Skin of body (tissue), 3 donors: ENCODE measurements at places on chromosomes 4 and X.

- DNase-seq = no peak
Observed at GRCh38 chrX:3545901-3546300, 167.5 kb downstream of the PRKX start.

DNA sequence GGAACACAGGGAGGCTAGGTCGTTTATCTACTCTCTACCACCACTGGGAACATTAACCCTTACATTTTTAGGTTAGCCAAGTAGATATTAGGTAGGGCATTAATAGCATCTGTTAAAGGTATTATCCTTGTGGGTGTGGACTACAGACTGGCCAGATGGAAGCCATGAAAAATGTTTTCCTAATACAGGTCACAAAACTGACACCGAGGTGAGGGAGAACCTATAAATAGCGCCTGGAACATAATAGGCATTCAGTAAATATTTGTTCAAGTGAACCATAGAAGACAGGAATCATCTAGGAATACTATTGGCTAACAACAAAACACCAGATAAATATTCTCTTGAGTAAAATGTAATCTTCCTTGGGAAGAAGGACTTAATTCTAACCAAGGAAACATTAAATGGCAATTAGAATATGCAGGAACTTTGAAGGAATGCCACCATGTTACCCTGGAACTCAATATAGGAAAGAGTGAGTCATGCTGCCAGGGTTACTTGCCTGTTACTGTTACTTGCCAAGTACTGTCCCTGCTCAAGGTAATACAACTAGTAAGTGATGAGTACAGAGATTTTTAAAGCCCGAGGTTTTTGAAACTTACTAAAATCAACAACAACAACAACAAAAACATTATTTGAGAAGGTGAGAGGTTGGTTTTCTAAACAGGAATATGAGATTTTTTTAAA is 79.0 kb downstream of the SOX3 start:
- no peak for DNase-seq

GRCh38 chr4:6250984-6251295 is 18.7 kb upstream of the WFS1 start:
- DNase-seq = no peak

- peak; percentile 0 for DNase-seq
Observed at GRCh38 chrX:44244008-44244407, 99.5 kb downstream of the EFHC2 start.

DNA sequence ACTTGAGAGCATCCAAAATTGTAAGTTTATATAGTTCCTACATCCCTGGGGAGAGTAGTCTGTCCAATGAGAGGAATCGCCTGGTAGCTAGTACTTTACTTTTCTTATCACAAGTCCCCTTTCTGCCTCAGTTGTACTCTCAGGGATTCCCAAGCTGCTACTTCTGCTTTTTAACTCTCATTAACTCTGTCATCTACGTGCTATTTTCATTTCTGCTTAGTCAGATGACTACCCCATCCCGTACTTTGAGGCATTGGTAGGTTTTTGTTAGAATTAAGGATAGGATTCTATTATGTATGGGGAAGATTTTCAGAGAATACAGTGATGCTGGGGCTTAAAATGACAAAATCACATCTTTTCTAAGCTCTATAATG is 24.7 kb downstream of the RBPJ start:
- DNase-seq = no peak

GRCh38 chr4:77728420-77728819 is 90.7 kb downstream of the CNOT6L start:
- no peak for DNase-seq

- no peak for DNase-seq
Observed at GRCh38 chr4:72375073-72375736, 193.8 kb downstream of the ADAMTS3 start.

GRCh38 chr4:13525606-13526281 is 18.6 kb downstream of the NKX3-2 start:
- DNase-seq = no peak

GRCh38 chrX:73841337-73841736 is 278.3 kb downstream of the CHIC1 start:
- no peak for DNase-seq

- no peak for DNase-seq
Observed at GRCh38 chr4:188822698-188823097, 683.5 kb downstream of the TRIML1 start.

- no peak for DNase-seq
Observed at GRCh38 chr4:118265312-118266144, 87.3 kb downstream of the PRSS12 start.

DNA sequence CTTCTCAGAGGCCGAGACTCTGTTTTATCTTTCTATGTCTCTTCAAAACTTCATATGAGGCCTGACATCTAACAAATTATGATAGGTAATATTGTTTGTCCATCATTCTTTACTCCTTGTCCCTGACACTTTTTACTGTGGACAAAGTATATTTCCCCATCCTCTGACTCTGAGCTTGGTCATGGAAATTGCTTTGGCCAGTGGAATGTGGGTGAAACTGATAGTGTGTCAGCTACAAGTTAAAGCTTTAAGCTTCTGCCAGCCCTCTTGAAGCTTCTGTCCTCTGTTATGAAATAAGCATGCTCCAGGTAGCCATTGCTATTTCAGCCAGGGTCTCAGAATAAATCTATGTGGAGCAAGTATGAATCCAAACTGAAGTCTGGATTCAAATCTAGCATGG is 604.6 kb downstream of the BCOR start:
- no peak for DNase-seq

DNA sequence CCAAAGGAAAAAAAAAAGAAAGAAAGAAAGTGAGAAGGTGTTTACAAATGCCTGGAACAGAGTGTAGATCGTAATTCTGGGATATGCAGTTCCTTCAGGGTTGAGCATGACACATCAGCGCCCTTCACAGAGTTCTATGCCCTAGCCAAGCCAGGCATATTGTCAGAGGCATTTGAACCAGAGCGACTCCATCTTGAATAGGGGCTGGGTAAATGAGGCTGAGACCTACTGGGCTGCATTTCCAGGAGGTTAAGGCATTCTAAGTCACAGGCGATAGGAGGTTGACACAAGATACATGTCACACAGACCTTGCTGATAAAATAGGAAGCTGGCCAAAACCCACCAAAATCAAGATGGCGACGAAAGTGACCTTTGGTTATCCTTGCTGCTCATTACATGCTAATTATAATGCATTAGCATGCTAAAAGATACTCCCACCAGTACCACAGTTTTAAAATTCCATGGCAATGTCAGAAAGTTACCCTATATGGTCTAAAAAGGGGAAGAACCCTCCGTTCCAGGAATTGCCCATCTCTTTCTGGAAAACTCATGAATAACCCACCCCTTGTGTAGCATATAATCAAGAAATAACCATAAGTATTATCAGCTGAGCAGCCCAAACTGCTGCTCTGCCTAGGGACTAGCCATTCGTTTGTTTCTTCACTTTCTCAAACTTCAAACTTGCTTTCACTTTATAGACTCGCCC is 23.5 kb upstream of the LRBA start:
- no peak for DNase-seq

- no peak for DNase-seq
Observed at GRCh38 chr4:134560728-134561127, 359.1 kb upstream of the PABPC4L start.

- DNase-seq = no peak
Observed at GRCh38 chr4:112251019-112251643, 19.5 kb downstream of the AP1AR start.

- DNase-seq = no peak
Observed at GRCh38 chrX:24298191-24298590, 15.7 kb downstream of the SUPT20HL2 start.

DNA sequence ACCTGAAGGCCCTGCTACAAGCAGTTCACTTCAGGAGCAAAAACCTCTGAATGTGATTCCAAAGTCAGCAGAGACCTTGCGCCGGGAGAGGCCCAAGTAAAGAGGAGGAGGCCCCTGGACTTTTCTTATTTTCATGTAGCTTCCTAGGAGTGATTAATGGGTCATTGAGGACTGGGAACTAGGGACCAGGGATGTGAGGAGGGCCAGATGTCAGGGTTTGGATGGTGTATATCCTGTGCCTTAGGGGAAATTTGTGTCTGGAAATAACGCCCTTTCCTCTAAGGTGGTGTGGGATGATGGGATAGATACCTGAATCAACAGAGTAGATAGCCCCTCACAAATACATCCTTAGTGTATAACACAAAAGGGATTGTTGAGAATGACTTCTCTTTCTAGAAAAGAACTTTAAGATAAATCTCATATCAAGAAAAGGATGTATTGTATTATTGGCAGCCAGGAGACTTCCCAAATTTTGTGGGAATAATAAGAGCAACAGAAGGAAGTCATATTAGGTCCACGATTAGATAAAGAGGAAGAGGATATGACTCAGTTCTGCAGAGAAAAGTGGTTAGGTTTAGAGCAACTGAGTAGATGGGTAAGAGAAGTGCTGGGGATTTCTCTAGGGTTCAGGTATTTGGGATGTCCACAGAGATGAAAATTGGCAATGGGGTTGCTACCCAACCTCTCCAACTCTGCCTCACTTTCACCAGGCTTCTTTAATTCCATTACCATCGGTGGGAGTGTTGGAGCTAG is 1.1 kb downstream of the ITGB1BP2 start:
- no peak for DNase-seq

DNA sequence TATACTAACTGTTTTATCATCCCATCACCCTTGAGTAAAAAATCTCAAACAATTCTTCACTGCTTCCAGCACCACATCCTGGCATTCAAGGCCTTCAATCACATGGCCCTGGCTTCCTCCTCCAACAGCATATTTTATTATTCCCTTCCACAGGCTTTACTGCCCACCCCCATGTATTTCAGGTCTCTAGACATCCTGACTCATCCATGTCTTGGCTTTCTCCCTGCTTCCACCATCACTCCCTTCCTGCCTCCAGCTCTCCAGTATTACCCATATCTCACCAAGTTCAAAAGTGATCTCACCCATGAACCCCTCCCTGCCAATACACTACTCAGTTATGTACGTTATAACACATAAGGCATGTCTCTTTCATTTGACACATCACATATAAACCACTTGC is 34.7 kb upstream of the PLAC1 start:
- no peak for DNase-seq

GRCh38 chr4:77148078-77148477 is 8.9 kb upstream of the CCNG2 start:
- DNase-seq = no peak

DNA sequence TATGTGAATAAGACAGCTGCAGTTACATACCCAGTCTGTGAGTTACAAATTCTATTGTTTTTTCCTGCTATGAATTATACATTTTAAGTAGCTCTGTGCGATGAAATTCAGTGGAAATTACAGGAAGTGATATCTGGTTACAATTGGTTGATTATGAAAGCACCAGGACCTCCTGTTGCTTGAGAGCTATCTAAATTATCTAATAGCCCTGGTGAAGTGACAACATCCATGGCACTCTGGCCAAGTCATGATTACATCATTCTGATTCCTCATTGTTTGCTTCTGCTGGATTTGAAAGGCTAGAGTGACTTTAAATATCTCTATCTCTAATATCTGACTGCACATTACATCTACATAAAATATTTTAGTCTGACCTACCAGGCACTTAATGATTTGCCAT is 515.0 kb downstream of the CFAP47 start:
- DNase-seq = no peak

GRCh38 chr4:85126991-85127591 is 160.6 kb upstream of the WDFY3 start:
- DNase-seq = no peak

DNA sequence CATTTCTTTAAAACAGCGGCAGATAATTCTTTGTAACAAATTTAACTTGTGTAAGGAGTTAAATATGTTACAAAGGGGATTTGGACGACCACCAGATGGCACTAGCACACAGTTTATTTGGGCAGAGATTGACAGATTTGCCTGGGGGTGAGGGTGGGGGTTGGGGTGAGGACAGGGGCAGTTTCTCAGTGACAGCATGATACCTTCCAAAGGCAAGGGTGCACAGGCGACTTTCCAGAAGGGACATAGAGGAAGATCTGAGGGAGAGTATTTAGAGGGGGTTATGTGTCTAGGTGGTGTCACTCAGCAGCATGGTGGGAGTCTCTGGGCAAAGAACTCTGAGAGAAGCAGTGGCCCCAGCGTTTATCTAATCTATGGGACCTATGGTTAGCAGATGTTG is 9.6 kb upstream of the TMA16 start:
- DNase-seq = no peak

GRCh38 chr4:113707048-113707447 is 54.5 kb downstream of the CAMK2D start:
- DNase-seq = no peak
